ENCODE measurements at places on chromosomes 1 and 21.

GRCh38 chr1:205990226-205990625, 13.0 kb downstream of the RAB7B start:
- DNase-seq, result no peak

DNA sequence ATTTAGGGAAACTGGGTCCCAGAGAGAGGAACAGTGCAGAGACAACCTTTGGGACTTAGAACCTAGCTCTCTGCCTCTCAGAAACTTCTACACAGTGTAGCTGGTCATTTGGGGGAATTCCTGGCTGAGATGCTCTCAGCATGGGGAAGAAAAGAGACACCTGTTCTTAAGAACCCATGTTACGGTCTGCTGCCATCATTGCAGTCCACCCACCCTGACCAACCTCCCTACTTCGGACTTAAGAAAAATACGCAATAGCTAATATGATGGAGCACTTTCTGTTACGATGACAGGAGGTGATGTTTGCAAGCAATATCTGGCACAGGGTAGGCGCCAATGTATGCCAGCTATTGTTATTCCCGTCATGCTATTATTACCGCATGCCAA, 177.9 kb downstream of the IGSF21 start:
- no peak for DNase-seq

GRCh38 chr1:185402930-185403329, 85.9 kb upstream of the IVNS1ABP start:
- no peak for DNase-seq

DNA sequence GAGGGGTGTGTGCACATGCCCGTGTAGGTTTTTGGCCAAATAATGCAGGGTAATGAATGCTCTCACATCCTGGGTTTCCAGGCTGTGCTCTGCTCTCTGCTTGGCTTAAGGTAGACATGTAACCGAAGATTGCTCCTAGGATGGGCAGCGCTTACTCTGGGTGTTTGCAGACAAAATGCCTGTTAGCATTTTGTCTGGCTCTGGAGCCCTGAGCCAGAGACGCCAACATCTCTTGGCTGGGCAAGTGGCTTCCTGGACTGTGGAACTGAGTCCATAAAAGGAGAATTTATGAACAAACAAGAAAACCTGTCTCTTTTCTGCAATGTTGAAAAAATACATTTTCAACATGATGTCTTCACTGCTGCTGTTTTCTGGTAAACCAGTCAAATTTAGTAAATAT, 96.0 kb upstream of the TSPAN2 start:
- DNase-seq, result no peak

GRCh38 chr1:147264158-147264768, 21.8 kb downstream of the CHD1L start:
- no peak for DNase-seq
